ENCODE measurements at places on chromosomes 12 and 14.

DNA sequence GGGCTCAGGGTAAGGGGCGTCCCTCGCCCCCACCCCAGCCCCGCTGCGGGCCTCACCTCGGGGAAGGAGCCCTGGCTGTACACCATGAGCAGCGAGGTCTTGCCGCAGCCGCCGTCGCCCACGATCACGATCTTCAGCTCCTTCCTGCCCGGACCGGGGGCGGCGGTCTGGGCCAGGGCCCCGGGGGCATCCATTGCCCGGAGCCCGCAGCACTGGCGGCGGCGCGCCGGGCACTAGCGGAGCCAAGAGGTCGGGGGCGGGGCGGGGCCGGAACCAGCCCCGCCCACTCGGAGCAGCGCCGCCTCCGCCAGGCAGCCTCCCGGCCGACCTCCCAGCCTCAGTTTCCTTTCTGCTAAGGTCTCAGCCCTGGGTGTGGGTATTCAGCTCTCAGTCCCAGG is at the start of gene RHOF:
Gene RHOF, minus strand, starts transcription at position 249 of the 398 bp plus-strand sequence. Its CDS starts 55 bp downstream, at position 194.
- no peak for DNase-seq

GRCh38 chr14:89137526-89138163 is 279.4 kb downstream of the FOXN3 start:
- no peak for DNase-seq

DNA sequence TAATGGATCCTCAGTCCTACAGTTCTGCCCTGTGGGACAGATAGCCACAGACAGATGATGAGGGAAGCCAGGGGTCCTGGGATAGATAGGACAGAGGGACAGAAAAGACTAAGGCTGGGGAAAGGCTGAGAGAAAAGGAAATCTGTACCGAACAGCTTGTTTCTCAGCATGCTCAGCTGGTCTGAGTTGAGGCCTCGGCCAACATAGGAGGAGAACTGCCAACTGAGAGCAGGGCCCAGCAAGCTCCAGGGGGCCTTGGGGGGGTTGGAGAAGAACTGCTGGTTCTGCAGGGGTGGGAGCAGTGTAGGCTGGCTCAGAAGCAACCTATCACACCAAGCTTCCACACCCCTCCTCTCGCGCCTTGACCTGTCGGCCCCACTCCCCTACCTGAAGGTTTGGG is 10.1 kb downstream of the IL23A start:
- DNase-seq, result no peak

- no peak for DNase-seq
These were observed 932.3 kb downstream of the DIO2 start for GRCh38 chr14:79278798-79279644.

DNA sequence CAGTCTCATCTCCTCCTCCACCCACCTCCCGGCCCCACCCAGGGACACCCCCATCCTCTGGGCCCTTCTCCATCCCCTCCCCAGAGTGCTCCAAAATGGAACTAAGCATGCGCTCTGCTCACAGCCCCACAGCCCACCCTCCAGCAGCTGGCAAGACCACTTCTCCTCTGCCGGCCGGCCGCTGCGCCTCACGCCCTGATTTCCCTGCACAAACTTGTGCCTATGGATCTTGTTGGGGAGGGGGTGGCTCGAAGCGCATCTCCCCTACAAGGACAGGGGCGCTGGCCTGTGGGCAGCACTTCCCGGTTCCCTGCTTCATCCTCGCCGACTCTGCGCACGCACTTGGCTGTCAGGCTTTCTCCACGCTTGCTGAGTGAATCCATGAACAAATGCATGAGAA is 19.5 kb upstream of the NUDT14 start:
- no peak for DNase-seq

GRCh38 chr14:76056128-76056527 is 70.6 kb downstream of the IFT43 start:
- DNase-seq, result no peak

- DNase-seq, result no peak
These were observed 12.7 kb upstream of the STON2 start for GRCh38 chr14:81412779-81413178.

GRCh38 chr14:71204231-71204630 is 297.0 kb downstream of the PCNX1 start:
- no peak for DNase-seq

Measured in stimulated activated CD4-positive, alpha-beta T cell treated with anti-CD3 and anti-CD28 coated beads, Interleukin-1b, Interleukin-23, amount 100 ng/mL, for 1 hour (primary cell).